ENCODE measurements at places on chromosomes 7 and 10.

- no peak for DNase-seq
Observed at GRCh38 chr7:34135924-34136323, 230.6 kb downstream of the BMPER start.

DNA sequence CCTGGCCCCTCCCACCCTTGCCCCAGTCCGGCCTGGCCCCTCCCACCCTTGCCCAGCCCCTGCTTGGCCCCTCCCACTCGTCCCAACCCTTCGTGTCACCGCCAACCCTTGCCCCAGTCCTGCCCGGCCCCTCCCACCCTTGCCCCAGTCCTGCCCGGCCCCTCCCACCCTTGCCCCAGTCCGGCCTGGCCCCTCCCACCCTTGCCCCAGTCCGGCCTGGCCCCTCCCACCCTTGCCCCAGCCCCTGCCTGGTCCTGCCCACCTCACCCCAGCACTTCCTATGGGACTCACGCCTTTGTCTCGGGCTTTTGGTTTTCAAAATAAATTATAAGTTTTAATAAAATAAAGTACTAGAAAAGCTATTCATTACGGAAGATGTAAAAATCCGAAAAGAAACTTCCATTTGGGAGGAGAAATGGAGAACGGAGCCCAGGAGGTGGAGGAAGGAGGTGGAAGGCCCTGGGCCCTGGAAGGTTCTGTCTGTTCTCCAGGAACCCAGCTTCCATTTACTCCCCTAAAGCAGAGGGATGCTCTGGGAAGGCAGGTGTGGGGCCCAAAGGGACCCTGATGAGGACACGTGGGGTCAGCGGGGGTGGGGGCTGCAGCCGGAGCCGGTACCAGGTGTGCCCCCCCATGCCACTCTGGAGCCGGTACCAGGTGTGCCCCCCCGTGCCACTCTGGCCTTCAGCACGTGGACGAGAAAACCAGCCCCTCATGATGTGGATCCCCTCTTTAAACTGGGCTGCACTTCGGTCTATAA is 52.2 kb downstream of the PWWP2B start:
- peak; percentile 71 for DNase-seq

- no peak for DNase-seq
Observed at GRCh38 chr10:95077556-95077955, 8.3 kb upstream of the CYP2C8 start.

GRCh38 chr7:158047391-158048059 is 540.1 kb downstream of the PTPRN2 start:
- DNase-seq, result no peak

DNA sequence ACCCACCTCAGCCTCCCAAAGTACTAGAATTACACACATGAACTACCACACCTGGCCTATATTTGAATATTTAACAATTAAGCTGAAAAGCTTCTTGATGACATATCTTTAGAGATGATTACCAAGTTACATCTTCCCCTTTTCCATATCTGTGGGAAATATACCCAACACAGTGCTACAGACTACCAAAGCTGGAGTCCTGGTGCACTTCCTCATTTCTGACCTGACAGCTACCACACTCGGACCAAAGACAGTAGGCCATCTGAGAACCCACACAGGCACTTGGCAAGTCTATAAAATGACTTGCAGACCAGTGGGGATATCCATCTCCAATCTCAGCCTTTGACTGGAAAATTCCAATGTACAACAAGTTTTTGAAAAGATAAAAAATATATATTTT is 270.4 kb upstream of the KLF14 start:
- DNase-seq, result no peak

DNA sequence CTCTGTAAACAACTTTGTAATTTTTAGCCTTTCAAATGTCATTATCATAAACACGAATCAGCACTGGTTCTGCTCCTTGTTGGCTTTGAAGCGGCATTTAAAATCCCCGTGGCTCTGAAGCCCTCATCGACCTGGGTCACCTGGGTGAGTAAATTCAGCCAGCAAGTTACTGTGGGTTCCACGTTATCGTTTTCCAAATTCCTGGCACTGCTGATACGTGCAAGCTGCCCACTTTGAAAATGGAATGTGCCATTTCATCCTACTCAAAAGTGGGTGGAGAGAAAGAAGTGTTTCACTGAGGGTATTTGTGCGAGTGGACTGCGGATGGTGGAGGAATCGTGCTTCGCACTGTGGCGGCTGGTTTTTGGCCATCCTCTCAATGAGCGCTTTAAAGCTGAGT is 281.7 kb downstream of the KLF6 start:
- DNase-seq, result no peak

- DNase-seq, result no peak
Observed at GRCh38 chr10:78727728-78728127, 341.0 kb upstream of the ZMIZ1 start.

DNA sequence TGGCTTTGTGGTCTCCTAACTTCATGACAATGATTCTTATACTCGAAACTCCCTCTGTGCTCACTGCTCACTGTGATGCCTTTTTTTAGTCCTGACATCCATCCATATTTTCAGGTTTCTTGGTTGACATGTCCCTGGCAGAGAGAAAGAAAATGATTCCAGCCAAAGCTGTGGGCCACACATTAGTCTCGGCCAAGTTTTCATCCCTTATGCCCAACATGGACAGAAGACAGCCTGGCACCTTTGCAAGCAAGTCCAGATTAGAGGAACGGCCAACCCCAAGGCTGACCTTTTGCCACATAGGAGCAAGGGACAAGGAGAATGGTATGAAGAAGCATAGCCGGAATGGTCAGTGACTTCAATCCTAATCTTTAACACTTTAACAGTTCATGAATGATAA is 8.7 kb upstream of the OPALIN start:
- no peak for DNase-seq

DNA sequence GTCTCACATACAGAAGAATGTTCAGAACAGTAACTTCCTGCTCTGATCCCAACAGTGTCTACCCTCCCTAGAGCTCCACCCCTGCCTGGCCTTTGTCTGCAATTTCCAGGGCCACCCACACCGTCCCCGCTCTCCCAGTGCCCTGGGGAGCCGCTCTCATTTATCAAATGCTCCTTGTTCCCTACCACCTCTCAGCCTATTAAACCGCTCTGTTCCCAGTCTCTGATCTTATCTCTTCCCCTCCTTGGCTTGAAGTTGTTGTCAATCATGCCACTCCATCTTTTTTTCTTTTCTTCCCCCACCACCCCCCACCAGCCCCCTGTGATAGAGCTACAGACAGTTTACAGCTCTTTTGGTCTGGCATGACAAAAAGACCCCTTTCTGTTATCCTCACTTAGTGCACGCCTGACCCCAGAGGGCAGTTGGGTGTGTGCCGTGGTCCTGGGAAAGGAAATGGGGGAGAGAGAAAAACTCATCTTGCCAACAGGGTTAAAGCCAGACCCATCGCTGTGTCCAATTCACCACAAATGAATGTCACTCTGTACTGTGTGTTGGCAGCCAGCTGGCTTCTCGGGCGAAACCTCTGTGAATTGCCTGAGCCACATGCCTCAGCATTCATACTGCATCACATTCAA is 28.8 kb upstream of the HECTD2 start:
- no peak for DNase-seq

- no peak for DNase-seq
Observed at GRCh38 chr10:71603150-71603549, 116.4 kb downstream of the C10orf105 start.

GRCh38 chr7:26493737-26494428 is 202.2 kb downstream of the SNX10 start:
- DNase-seq, result no peak

- no peak for DNase-seq
Observed at GRCh38 chr7:12800486-12800885, 113.1 kb downstream of the ARL4A start.

GRCh38 chr10:74244097-74244685 is 93.2 kb downstream of the ADK start:
- DNase-seq, result no peak

- DNase-seq, result no peak
Observed at GRCh38 chr10:24989867-24990266, 26.1 kb downstream of the ENKUR start.

- DNase-seq, result peak; percentile 77
Observed at GRCh38 chr10:31927884-31928548, 615 bp downstream of the ARHGAP12 start.

DNA sequence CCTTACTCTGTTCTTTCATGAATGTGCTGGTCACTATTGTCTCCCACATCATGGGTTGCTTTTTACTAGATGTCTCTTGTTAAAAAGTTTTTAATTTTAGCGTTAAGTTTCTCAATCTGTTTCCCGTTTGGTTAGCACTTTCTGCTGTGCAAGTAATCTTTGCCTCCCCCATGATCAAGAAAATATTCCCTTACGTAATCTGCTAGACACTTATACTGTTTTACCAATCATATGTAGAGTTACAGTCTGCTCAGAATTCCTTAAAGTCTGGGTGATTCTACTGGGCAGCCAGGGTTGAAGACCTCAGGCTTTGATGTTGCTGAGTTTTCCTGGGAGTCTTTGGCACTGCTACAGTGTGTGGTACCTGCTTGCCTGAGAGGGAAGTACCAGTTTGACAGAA is 38.2 kb upstream of the RPA3 start:
- no peak for DNase-seq

DNA sequence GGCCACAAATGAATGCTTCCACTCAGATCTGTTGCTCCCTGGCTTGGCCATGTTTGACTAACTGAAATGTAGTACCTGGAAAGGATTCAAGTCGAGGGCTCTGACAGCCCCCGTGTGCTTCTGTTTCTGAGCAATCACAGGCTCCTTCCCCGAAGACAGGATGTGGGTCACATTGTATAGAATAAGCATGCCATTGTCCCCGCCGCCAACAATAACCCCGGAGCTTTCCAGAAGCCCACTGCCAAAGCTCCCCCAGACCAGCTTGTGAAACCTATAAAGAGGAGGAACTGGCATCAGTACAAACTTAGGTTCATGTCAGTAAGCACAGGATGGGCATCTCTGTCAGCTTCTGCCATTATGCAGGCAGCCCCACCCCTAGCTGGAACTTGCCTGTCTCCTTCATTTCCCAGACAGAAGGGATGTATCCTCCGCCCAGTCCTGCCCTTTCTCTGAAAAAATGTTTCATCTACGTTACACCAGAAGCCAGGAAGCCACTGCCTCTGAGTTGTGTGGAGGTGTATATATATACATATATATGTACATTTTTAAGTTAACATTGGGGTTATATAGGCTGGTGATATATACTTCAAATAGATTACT is 10.3 kb downstream of the SEC31B start:
- DNase-seq, result no peak

DNA sequence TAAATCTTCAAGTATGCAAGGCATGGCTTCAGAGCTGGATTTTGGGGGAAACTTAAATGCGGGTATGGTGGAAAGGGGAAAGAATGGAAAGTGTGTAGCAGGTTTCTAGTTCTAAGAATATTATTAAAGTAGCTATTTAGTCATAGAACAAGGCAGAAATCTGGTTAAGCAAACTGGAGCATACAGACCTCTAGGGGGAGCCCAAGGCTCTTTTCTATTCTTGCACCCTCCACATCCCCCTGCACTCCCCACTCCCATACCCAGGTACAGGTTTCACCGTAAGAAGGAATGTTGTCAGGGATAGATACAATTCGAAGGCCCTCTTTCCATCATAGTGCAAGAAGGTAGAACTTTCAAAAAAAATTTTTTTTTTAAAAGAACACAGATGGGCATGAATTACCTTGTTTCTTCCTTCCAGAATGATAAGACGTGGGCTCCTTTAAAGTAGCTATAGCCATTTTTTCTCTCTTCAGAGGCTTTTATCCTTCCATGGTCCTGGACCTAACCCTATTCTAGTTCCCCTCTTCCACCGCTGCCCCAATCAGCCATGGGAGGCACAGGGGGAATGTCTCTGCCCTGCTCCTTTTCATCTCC is 41.5 kb upstream of the SMIM30 start:
- peak; percentile 59 for DNase-seq

- DNase-seq, result no peak
Observed at GRCh38 chr10:133303206-133303605, 5.5 kb downstream of the TUBGCP2 start.

DNA sequence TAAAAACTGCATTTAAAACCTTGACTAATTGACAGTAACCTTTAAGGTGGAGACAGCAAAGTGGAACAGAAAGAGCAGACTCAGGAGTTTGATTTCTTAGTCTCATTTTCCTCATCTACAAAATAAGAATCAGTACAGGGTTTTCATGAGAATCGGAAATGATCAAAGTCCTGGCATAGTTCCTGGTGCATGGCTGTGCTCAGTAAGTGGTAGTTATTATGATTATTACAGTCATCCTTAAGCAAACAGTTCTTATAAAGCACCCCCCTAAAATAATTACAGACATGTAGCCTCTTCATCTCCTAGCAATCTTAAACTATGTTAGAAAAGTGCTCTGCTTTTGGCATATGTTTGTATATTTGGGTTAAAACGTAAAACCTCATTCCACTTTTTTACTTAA is 18.0 kb downstream of the NEBL start:
- no peak for DNase-seq

- DNase-seq, result no peak
Observed at GRCh38 chr10:7855205-7855604, 36.9 kb downstream of the TAF3 start.
